Endothelial cell (in vitro differentiated cells): ENCODE measurements at places on chromosomes 12 and 14.

- DNase-seq = no peak
Measured at GRCh38 chr12:64580681-64581080, 29.6 kb upstream of the RASSF3 start.

GRCh38 chr14:105760691-105761344, 234.4 kb downstream of the TMEM121 start:
- no peak for DNase-seq

DNA sequence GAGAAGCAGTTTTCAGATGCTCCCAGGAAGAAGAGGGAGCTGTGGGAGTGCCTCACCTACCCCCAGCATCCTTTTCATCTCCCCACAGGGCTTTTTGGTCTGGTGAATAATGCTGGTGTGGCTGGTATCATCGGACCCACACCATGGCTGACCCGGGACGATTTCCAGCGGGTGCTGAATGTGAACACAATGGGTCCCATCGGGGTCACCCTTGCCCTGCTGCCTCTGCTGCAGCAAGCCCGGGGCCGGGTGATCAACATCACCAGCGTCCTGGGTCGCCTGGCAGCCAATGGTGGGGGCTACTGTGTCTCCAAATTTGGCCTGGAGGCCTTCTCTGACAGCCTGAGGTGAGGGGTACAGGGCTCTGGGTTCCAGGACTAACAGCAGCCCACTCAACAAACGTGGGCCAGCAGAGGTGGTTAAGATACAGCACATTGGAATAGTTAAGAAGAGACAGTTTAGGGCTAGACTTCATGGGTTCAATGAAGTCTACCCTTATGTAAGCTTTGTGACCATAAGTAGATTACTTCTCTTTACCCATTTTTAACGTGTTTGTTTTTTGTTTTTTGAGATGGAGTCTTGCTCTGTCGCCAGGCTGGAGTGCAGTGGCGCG, 1.5 kb downstream of the RDH5 start:
- no peak for DNase-seq

- DNase-seq = no peak
Measured at GRCh38 chr12:25252946-25253345, 2.2 kb upstream of the KRAS start.

DNA sequence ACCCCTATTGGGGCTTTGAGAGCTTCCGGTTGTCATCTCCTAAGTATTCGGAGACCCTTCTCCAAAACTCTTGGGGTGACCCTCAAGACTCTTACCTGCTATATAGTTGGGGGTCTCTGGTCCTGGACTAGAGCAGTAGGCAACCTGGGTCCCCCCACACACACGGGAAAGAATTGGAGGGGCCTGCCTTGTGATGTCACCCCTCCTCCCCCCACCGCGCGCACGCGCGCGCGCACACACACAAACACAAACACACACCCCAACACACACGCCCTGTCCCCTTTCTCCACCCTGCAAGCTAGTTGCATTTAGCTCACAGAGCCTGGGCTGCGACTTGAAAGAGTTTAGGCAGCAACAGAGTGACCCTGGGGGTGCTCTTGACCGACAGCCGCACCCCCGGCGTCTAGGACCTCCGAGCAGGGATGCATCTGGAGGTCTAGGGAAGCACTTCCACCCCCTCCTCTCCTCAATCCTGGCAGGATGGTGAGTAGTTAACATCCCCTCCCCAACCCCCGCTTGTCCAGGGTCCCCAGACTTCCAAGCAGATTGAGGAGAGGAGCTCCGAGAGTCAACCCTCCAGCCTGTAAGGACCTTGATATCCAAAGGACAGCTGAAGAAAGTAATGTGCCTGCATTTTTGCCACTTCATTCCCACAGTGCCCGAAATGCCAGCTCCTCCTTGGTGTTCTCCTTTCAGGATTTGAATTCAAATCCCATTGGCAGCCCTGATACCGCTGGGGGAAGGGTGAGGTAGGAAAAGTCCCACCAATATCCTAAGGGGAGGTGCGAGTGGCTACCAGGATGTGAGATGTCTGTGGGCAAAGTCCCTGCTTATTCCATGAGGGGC, 1.4 kb upstream of the DNAJC14 start:
- peak; percentile 60 for DNase-seq

DNA sequence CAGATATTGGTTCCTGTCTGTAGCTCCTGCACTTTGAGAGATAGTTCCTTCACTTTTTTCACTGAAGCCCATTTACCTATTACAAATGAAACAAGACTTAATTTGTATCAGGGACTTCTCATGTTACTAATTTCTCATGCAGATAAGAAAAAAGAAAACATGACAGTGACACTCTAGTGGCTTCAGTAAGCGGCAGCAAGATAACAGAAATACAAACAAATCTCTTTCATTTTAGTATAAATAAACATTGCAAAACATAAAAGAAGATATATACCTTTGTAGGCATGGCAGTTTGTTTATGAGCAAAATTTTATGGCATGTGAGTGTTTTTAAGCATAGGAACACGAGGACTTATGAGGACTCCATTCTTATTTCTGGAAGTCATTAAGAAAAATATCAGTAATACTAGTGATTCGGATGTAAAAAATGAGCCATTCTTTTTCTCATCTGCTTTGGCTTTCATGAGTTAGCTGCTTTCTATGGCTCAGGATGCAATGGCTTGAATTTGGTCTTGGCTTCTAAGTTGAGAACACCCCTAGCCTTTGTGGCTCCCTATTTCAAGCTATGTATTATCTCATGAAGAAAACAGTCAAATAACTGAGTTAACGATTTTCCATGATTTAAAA, 310.1 kb upstream of the RGS6 start:
- no peak for DNase-seq

- no peak for DNase-seq
Measured at GRCh38 chr12:87758271-87758670, 270.9 kb downstream of the C12orf50 start.

DNA sequence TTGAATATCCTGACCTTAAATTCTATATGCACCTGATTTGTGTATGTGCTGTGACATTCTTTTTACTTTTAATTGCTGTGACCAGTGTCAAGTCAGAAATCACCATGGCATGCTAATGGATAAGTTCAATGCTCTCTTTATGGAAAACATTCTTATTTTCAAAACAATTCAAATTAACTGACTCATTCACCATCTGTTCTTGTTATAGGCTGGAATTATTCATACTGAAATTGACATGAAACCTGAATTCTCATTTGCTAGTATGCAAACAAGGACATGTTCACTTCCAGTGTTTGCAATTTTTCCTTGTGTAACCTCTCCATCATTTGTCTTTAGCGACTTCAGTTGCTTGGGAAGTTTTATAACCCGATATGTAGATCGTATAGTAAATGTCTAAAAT, at the start of gene TAS2R30:
TSS of gene TAS2R30 (minus strand) at position 340 of the 400 bp plus-strand sequence. CDS start 400 bp downstream, outside the sequence.
- no peak for DNase-seq

- no peak for DNase-seq
Measured at GRCh38 chr12:43009846-43010240, 420.3 kb upstream of the PRICKLE1 start.

GRCh38 chr14:37594971-37595808, at the start of the genes FOXA1 and TTC6:
FOXA1 (minus strand) TSS chr14:37595249; CDS start chr14:37594972, 277 bp downstream.
TTC6 (plus strand) TSS chr14:37595629; CDS start chr14:37622065, 26,436 bp downstream.
- DNase-seq = peak; percentile 43
